ENCODE measurements at places on chromosomes 12 and 14. TPM values are rescaled to one million over a fixed set of nuclear protein-coding genes. Genes with fewer than 3 reads are reported as not detected.

DNA sequence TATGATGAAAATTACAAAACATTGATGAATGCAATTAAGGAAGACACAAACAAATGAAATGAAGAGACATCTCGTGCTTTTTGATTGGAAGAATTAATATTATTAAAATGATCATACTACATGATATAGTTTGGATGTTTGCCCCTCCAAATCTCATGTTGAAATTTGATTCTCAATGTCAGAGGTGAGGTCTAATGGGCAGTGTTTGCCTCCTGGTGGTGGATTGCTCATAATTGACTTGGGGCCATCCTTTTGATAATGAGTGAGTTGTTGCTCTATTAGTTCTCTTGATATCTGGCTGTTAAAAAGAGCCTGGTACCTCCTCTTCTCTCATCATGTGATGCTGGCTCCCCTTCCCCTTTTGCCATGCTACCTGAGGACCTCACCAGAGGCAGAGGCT, 56.7 kb downstream of the CD163L1 start:
- H3K36me3 ChIP-seq: no peaks in the 10 kb centered on the region
- DNase-seq: no peak
- H3K27ac ChIP-seq: no peak overlapping the region

Gene IL26
- total RNA-seq: not detected

Gene HPD
- total RNA-seq: not detected

Gene SLC39A2
- total RNA-seq: 0.06 TPM

Gene ACOT6
- not detected for total RNA-seq
